H9 (cell line): ENCODE measurements at places on chromosomes 4 and X. TPM values are rescaled to one million over a fixed set of nuclear protein-coding genes. Genes with fewer than 3 reads are reported as not detected.

The DUSP21 gene
- not detected in 2 replicates for total RNA-seq

The CABS1 gene
- 0.15 TPM in 1 of 2 replicates, not detected in the other for total RNA-seq

DNA sequence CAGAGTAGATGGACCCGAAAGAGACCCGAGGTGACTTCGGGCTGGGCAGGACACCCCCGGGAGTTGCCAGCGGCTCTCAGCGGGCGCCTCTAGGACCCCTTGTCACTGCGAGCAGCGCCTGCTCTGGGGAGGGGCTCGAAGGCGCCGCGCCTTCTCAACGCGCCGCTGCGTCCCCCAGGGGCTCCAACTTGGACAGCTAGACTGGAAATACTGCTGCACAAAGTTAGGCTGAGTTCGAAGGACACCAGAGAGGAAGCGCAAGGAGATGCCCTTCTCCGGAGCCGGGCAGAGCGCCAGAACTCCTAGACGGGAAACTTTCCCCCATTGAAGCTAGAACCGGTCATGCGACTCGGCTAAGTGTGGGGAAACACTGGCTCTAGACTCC, 493 bp upstream of the KCNIP4 start:
- peak overlapping the region; percentile 60 for H3K4me3 ChIP-seq
- no peaks in the 10 kb centered on the region for H3K36me3 ChIP-seq
- DNase-seq: peak; percentile 38
- no peak overlapping the region for H3K27ac ChIP-seq

GRCh38 chrX:109619771-109620170, 5.2 kb downstream of the KCNE5 start:
- no peaks in the 10 kb centered on the region for H3K36me3 ChIP-seq
- no peaks in the 10 kb centered on the region for H3K4me1 ChIP-seq

DNA sequence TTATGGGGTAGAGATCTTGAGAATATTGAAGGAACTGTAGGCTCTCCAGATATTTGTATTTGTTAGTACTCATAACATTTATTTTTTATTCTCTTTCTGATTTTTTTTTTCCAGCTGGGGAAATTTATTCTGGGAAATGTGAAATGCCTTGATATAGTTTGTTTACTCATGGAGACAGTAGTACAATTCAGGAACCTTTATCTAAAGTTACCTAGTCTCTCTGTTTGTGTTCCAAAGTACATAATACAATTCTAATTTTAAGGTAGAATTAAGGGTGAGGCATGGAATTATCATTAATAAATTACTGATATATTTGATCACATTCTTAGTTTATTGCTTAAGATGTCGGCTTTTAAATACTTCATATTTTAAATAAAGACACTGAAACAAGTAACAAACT, 114.0 kb downstream of the RS1 start:
- H3K27me3 ChIP-seq: no peaks in the 10 kb centered on the region
- DNase-seq: no peak
- no peak overlapping the region for H3K4me3 ChIP-seq
- H3K4me1 ChIP-seq: no peaks in the 10 kb centered on the region
- H3K27ac ChIP-seq: no peak overlapping the region
- no peaks in the 10 kb centered on the region; the same call in 1 of the 2 replicates for H3K36me3 ChIP-seq

- peak; percentile 39 for DNase-seq
- no peak overlapping the region for H3K27ac ChIP-seq
- no peaks in the 10 kb centered on the region for H3K27me3 ChIP-seq
- no peak overlapping the region for H3K4me3 ChIP-seq
Observed at GRCh38 chrX:155313766-155314165, 20.6 kb downstream of the CLIC2 start.

DNA sequence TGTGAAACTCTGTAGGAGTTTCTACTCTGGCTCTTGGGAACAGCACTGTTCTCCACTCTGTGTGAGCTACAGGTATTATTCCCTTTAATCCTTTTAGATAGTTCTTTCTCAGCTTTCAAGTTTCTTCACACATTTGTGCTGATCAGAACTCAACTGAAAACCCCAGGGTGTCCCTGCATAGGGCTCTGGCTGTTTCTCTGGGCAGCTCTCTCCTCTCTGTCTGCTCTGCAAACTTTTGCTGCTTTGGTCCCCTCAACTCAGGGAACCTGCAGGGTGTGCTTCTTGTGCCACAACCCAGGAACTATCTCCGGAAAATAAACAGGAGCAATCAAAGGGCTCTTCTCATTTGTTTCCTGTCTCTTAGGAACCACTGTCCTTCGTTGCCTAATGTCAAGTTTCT, 196.6 kb upstream of the GABRA2 start:
- no peak overlapping the region for H3K4me3 ChIP-seq
- H3K27ac ChIP-seq: no peak overlapping the region
- peak; percentile 29 for DNase-seq
- no peaks in the 10 kb centered on the region for H3K4me1 ChIP-seq

DNA sequence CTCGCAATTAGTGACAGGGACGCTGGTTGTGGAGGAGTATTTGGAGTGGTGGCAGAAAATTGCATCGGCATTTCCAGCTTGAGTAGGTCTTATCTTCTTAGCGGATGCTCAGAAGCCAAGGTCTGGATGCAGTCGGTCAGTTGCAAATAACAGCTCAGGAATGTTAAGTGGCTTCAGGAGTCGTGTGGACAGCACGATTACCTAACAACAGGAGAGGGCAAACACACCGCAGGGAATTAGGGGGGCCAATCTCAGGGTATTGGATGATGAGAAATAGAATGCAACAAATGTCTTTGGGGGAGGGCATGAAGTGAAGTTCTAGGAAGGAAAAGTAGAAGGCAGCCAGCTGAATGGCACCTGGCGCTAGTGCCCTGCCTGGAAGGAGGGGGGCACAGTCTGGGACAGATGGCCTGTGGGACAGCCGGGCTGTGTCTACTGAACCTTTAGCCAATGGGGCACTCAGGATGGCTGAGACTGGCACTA, 11.8 kb downstream of the RASL11B start:
- no peaks in the 10 kb centered on the region for H3K27me3 ChIP-seq
- peak overlapping the region; percentile 64; the same call in 2 of the 3 replicates for H3K4me3 ChIP-seq
- H3K36me3 ChIP-seq: no peaks in the 10 kb centered on the region; the same call in 1 of the 2 replicates
- peaks cover 9% of the 10 kb centered on the region for H3K4me1 ChIP-seq

DNA sequence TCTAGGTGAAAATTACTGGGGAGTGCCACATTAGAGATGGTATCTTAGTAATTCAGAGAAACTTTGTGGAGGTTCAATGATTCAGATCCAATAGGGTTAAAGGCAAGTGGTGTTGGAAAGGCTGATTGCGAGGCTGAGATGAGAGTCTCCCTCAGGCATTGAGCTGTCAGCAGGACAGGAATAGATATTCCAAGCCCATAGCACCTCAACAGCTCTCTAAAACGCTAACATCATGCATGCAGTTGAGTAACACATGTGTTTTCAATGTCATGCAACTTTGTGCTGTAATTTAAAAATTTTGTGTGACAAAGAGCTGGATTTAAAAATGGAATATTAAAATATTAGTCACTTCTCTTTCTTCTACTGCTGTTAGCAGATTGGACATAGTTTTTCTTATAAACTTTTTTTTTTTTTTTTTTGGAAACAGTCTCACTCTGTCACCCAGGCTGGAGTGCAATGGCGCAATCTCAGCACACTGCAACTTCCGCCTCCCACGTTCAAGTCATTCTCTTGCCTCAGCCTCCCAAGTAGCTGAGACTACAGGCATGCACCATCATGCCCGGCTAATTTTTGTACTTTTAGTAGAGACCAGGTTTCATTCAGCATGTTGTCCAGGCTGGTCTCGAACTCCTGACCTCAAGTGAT, 173.5 kb upstream of the C1QTNF7 start:
- no peak overlapping the region for H3K27ac ChIP-seq
- no peaks in the 10 kb centered on the region for H3K27me3 ChIP-seq
- no peak overlapping the region for H3K4me3 ChIP-seq
- no peaks in the 10 kb centered on the region for H3K36me3 ChIP-seq
- peaks cover 3% of the 10 kb centered on the region for H3K4me1 ChIP-seq

- H3K4me3 ChIP-seq: no peak overlapping the region
- no peaks in the 10 kb centered on the region for H3K36me3 ChIP-seq
- H3K27me3 ChIP-seq: no peaks in the 10 kb centered on the region
- no peak for DNase-seq
Observed at GRCh38 chr4:20698382-20698781, 1.9 kb upstream of the PACRGL start.

- no peaks in the 10 kb centered on the region for H3K4me1 ChIP-seq
- DNase-seq: no peak
- no peak overlapping the region for H3K27ac ChIP-seq
- H3K4me3 ChIP-seq: no peak overlapping the region
- H3K27me3 ChIP-seq: no peaks in the 10 kb centered on the region
Observed at GRCh38 chr4:74855879-74856278, 61.6 kb upstream of the BTC start.

The CFAP99 gene
- total RNA-seq: 0.13 and 0.35 TPM in 2 replicates

DNA sequence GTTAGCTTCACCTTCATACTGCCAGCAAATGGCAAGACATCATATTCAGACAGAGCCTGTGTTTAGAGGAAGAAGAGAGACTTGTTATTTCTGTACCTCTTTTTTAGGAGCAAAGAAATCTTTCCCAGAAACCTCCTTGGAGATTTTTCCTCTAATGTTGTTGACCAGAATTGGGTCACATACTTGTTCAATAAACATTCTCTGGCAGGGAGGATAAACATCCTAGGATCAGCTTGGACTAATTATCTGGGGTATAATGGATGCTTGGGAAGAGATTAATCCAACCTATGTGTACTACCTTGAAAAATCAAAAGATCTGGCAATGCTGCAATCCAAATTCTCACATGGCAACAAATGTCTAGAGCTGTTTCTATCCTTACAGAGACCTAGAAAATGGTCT, 8.4 kb upstream of the PRSS12 start:
- DNase-seq: no peak
- H3K27me3 ChIP-seq: no peaks in the 10 kb centered on the region
- no peaks in the 10 kb centered on the region for H3K36me3 ChIP-seq
- no peak overlapping the region for H3K27ac ChIP-seq
- H3K4me1 ChIP-seq: no peaks in the 10 kb centered on the region; the same call in 1 of the 2 replicates

The EFHC2 gene
- 0.68 and 1.1 TPM in 2 replicates for total RNA-seq

DNA sequence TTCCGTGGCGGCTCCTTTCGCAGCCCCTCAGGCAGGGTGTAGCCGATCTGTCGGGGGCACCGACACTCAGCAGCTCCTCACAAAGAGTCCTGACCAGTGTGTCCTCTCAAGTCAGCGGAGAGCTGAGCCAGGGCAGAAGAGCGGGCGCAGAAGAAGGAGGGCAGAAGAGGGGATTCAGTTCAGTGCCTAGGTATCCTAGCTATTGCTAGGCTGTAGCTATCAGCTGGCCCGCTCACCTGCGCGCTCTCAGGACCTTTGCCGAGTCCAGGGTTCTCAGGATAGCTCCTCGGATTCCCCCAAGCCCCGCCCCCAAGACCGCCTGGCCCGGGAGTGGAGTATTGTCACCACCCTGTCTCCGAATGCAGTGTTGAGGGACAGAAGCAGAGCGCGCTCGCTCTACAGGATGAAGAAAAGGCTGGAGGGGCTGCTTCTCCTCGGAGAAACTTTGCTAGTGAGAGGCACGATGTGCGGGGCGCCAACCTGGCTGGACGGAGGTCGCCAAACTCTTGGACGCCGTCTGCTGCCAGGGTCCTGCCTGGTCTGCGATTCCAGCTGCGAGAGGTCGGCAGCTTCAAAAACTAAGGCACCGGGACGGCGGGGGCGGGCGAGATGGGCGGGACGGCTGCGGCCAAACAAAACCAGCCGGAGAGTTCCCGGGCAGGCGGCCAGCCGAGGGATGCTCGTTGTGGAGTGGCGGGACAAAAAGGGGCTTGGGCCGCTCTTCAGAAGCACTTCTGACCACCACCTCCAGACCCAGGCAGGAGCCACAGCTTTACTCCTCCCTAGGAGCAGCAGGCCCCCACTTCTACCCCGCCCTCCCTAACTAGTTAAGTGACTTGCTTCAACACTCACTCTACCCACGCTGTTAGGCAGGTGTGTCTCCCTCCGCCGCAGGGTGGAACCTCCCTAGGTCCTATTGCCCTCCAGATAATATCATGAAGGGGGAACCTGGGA, at the start of gene XKRX:
TSS of gene XKRX (minus strand) at position 258 of the 954 bp plus-strand sequence. CDS start 613 bp downstream, outside the sequence.
- DNase-seq: peak; percentile 85
- H3K27ac ChIP-seq: no peak within 1 kb of the TSS
- peaks cover 4% of the 10 kb centered on the region; the same call in 1 of the 2 replicates for H3K27me3 ChIP-seq
- H3K4me3 ChIP-seq: peak within 1 kb of the TSS; percentile 84
- peaks cover 5% of the 10 kb centered on the region; the same call in 2 of the 3 replicates for H3K36me3 ChIP-seq
- no peaks in the 10 kb centered on the region for H3K4me1 ChIP-seq

DNA sequence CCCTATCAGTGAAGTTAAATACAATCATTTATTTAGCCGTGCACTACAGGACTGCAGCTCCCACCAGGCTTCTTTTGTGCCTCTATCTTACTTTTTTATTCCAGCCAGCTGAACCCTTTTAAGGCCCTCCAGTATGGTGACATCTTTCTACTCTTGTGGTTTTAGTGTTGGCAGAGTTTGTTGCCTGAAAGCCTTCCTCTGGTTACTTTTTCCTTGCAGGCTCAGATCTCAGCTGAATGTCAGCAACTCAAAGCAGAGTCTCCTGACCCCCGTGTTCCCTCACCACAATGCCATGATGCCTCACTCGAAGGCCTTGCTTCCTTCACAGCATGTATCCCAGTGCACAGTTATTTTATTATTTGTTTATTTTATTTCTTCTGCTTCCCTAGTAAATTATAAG, 818.9 kb upstream of the LCORL start:
- H3K4me1 ChIP-seq: no peaks in the 10 kb centered on the region
- peaks cover 10% of the 10 kb centered on the region for H3K36me3 ChIP-seq
- no peak for DNase-seq
- no peaks in the 10 kb centered on the region for H3K27me3 ChIP-seq
- H3K4me3 ChIP-seq: no peak overlapping the region
- no peak overlapping the region for H3K27ac ChIP-seq

- no peaks in the 10 kb centered on the region for H3K4me1 ChIP-seq
- no peaks in the 10 kb centered on the region; the same call in 1 of the 2 replicates for H3K36me3 ChIP-seq
- no peak overlapping the region for H3K27ac ChIP-seq
- no peaks in the 10 kb centered on the region for H3K27me3 ChIP-seq
- no peak overlapping the region for H3K4me3 ChIP-seq
Observed at GRCh38 chrX:147478899-147479298, 432.8 kb upstream of the FMR1 start.

The RAI2 gene
- 0.61 and 0.72 TPM in 2 replicates for total RNA-seq

DNA sequence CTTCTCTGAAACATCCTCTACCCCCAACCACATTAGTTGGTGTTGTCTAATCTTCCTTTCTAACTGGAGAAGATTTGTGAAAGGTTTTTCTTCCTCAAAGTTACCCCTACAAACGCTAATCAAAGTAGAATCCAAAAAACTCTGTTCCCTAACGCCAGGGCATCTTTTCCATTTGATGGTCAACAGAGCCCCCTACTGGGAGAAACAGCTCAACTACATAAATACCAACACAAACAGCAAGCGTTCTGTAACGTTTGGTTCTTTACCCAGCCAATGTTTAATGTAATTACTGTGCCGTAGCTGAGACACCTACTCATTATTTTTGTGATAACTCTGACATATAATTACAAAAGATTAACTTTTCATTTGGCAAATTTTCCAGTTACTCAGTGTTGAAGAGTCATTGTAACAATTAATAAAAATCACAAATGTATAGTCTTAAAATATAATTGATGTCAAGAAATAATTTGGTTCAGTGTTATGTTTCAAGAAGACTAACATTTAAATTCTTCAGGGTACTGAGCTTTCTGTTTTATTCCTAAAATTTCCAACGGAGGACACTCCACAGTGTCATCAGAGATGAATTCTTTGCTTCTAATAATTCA, 94.9 kb upstream of the TBC1D9 start:
- H3K4me3 ChIP-seq: no peak overlapping the region
- no peaks in the 10 kb centered on the region for H3K27me3 ChIP-seq
- no peak for DNase-seq
- H3K36me3 ChIP-seq: no peaks in the 10 kb centered on the region
- H3K4me1 ChIP-seq: no peaks in the 10 kb centered on the region

GRCh38 chrX:134469486-134469885, 9.5 kb downstream of the HPRT1 start:
- H3K27me3 ChIP-seq: no peaks in the 10 kb centered on the region
- no peaks in the 10 kb centered on the region for H3K4me1 ChIP-seq
- peaks cover 18% of the 10 kb centered on the region for H3K36me3 ChIP-seq
- H3K27ac ChIP-seq: no peak overlapping the region
- no peak overlapping the region for H3K4me3 ChIP-seq
- no peak for DNase-seq
